ENCODE measurements at places on chromosomes 2 and 18.

DNA sequence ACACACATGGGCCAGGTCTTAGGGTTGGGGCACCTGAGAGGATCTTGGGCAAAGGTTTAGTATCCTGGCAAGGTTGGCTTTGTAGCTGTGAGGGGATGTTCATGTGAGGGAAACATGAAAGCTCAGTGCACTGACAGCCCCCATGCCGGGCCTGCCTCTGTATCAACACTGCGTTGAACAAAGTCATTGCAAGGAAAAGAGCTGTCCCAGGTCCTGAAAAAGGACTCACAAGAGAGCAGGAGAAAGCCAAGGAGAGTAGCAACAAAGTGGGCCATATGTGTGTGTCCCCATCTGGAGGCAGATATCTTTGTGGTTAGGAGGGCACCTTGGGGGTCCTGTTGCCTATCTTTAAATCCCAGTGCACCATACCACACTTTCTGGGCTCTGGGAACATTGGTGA is 237.8 kb upstream of the THSD7B start:
- no peak for DNase-seq

- no peak for DNase-seq
Measured at GRCh38 chr18:44793194-44793593, 112.5 kb downstream of the SETBP1 start.

DNA sequence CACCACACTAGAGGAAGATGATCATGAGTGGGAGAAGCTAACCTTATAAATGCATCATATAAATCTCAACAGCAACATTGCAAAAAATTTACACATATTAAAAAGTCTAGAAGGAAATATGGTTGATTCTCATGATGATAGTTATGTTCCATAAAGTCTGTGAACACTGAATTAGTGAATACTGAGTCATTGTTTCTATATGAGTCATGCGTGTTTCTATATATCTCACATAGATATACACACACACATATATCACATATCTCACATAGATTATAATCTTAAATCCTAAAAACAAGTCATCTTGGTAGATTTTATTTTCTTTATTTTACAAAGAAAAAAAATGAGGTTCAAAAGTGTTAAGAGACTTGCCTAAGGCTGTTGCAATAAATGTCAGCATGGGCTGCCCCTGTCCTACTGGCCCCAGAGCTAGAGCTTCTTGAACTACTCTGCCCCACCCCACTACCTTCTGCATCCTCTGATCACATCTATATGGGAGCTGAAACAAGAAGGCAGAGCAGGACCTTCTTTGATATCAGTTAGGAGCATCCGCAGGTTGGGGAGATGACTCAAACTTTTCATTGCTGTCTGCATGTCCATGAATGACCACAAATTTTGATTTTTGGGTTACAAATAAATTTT is 81.8 kb upstream of the ADAM23 start:
- no peak for DNase-seq

DNA sequence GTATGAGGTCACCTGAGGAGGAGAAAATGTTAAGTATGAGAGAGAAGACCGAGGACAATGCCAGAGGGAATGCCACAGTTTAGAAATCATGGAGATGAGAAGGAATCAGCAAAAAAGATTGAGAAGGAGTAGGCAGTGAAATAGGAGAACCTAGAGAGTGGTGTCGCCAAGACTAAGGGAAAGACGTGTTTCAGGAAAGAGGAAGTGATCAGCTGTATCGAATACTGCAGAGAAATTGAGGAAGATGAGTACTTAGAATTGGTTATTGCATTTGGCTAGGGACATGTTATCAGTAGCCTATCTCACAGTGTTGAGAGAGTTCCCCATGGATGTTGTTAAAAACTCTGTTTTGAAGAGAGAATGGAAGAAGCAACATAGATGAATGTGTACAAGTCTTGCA is 112.3 kb downstream of the GALNT1 start:
- DNase-seq, result no peak

- DNase-seq, result no peak
Measured at GRCh38 chr2:176187200-176187898, 1.1 kb upstream of the HOXD1 start.

DNA sequence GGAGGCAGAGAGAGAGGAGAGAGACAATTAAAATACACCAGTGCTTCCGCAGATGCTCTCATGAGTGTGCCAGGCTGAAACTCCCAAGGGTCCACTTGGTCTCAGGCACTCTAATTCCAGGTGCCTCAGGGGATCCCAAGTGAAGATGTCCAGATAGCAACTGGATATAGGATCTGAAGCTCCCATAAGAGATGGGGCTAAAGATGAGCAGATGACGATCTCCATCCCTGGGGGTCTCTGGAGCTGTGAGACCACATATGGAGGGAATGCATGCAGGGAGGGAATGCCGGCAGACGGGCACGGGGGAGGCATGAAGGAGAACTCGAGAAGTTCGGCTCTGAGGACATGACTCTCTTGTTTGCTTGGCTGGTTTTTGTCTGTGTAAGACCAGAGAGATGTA is 223.7 kb upstream of the RAB6C start:
- DNase-seq, result no peak

DNA sequence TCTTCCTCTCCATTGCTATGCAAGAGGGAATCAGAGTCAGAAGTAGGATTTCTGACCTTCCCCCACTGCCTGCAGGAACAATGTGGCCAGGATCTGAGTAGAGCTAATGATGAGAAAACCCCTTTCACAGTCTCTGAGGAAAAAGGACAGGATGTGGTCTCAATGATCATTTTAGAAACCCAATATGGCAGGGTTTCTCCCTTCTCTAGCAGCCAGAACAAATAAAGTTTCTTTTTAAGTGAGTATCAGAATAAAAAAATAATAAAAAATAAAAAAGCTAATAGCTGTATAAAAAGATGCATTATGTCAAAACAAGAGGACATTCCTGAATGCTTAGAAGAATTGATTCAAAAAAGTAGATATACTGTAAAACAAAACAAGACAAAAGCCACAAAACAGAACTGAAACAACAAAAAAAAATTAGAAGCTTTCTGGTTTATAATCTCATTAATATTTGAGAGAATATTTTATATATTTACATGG is 1124.9 kb upstream of the ZEB2 start:
- DNase-seq, result no peak

GRCh38 chr2:98737848-98738247 is 6.9 kb upstream of the MGAT4A start:
- DNase-seq, result no peak

GRCh38 chr18:23163786-23164533 is 28.7 kb downstream of the CABLES1 start:
- DNase-seq, result no peak

- DNase-seq, result no peak
Measured at GRCh38 chr2:99939135-99939534, 203.3 kb downstream of the AFF3 start.

DNA sequence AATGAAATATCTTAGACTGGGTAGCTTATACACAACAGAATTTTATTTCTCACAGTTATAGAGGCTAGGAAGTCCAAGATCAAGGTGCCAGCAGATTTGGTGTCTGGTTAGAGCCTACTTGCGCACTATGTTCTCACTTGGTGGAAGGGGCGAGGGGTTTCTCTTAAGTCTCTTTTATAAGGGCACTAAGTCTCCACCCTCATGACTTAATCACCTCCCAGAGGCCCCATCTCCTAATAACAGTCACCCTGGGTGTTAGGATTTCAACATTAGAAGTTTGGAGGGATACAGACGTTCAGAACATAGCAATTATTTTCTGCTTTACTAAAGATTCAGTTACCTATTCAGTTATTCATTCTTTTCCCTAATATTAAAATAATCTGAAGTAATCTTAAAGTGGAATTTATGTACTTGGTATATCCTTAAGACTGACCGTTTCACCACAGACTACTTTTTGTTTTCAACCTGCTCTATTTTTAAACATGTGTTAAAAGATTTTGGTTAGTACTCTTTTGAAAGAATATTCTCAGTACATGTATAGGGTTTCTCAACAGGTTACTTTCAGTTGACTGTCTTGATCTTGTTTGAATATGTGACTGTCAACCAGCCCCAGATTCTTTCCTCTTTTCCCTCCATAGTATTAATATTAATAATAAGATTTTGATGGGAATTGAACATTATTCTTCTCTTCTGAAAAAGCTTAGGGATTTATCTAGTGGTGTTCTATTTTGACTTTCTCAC is 130.0 kb downstream of the TAF4B start:
- no peak for DNase-seq
